Gastroesophageal sphincter (tissue), 4 donors: ENCODE measurements at places on chromosomes 2 and 18. TPM values are rescaled to one million over a fixed set of nuclear protein-coding genes. Genes with fewer than 3 reads are reported as not detected.

DNA sequence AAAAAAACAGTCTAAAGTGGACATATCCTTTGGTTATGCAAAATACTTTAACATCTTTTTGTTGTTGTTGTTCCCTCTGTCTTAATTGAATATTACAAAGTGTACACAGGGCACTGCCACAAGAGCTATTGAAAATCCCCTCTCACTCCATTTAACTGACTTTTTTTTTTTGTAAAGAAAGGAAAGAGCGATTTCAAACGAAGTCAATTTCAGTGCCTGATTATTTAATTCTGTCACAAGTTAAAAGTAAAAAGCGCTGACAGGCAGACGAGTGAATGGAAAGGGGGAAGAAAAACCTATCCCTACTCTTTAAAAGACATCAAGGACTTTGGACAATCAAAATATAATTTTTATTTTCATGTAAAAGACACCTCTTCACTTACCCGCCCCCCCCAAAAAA lies 1.9 kb downstream of the FIGN start:
- ATAC-seq, result no peak

GRCh38 chr2:96485751-96486651 lies 19.2 kb downstream of the NEURL3 start:
- ATAC-seq, result peak; percentile 92

GRCh38 chr2:231318436-231318835 lies 77.1 kb upstream of the B3GNT7 start:
- ATAC-seq, result no peak

The GPR39 gene
- total RNA-seq, result 0.46 TPM

DNA sequence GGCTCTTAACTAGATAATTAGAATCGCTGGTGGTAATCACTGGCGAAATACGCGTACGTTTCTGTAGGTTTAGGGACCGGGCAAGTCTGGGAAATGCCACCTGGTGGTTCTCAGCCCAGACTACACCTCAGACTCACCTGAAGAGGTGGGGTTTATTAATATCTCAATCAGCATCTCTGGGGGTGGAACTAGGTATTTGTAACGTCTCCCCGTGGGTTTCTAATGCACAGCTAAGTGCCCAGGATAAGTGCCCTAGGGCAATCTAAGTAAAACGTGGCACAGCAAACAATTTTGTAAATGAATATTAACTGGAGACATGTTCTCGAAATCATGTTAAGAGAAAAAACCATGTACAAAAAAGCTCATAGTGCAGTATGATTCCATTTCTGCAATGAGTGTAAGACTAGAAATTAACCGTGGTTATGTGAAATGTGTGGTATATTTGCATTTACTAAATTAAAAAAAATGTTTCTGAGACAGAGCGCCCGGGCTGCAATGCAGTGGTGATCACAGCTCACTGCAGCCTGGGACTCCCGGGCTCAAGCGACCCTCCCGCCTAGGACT lies 760 bp upstream of the CNOT11 start:
- ATAC-seq, result peak; percentile 56

The IL1RL1 gene
- total RNA-seq, result 8.8 TPM

DNA sequence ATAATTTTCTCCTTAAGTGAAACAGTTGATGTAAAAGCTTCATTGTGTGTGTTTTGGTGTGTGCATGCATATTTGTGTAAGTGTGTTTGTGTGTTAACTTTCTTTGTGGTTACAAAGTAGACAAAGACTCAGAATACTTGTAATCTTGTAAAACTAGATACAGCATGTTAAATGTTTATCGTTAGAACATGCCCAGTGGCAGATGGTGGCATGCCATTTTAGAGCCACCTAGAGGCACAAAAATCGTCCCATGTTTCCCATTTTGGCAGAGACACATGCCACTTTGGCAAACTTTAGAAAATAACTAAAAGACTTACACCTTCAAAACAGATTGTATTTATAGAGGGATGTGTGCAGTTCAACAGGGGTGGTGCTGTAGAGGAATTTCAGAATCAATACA lies 224.1 kb downstream of the LRP1B start:
- no peak for ATAC-seq

GRCh38 chr2:125471963-125472362 lies 1184.0 kb upstream of the GYPC start:
- ATAC-seq, result no peak

DNA sequence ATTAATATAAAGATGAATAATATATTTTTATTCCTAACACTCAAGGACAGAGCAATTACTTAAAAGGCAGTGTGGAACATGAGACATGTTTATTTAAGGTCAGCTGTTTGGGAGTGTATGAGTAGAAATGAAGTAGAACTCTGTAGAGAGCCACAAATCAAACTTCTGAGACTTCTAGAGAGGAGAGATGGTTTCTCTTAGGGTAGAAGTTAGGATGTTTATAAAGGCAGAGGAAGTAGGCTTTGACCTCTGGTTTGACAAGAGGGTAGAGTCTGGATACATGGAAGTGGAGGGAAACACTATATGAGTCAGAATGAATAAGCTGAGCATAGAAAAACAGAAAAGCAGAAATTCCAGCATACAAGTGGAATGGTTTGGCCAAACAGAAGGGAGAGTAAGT lies 262.1 kb upstream of the KLHL14 start:
- no peak for ATAC-seq

The DOK6 gene
- 2.8 TPM for total RNA-seq

DNA sequence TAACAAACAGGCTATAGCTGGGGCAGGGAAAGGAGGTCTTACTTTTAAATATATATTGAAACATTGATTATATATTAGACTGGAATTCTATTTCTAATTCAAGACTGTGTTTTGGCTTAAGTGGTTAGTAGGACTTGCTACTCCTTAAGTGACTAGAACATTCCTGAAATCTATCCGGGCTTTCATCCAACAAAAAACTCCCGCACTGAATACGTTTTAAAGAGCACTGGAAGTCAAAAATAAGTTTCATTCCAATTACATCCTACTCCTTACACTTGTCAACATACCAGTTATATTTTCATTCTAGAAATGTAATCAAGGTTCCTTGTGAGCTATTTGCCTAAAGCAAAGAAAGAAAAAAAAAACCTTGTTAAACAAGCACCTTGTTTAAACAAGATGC lies 204.6 kb downstream of the SP3 start:
- no peak for ATAC-seq

DNA sequence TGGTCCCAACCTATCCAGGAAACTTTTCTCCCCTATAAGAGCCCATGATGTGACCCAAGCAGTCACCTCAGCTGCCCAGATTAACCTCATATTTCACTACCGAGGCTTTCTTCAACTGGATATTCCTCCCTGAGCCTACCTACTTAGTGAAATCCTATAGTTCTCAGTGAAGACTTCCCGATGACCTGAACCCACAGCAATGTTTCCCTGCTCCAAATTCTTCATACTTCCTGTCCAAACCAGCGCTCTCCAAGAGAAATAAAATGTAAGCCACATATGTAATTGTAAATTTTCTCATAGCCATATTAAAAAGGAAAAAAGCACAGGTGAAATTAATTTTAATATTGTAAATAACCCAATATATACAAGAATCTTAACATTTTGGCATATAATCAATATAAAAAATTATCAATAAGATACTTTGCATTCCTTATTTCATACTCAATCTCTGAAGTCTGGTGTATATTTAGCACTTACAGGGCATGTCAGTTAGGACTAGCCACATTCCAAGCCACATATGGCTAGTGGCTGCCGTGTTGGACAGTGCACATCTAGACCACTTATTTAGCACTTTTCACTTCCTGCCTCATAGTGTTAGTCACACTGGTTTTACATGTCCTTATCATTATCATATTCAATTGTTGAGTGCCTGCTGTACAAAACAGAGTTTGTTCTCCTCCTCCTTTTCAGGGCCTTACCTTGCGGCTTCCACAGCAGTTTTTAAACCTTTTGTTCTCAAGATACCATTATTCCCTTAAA lies 1.9 kb upstream of the STAT4 start:
- ATAC-seq, result no peak

The FSHR gene
- total RNA-seq, result not detected
